Naive thymus-derived CD4-positive, alpha-beta T cell (primary cell): ENCODE measurements at places on chromosomes 2 and 18. TPM values are rescaled to one million over a fixed set of nuclear protein-coding genes. Genes with fewer than 3 reads are reported as not detected.

UGT1A3 gene
- not detected for total RNA-seq

GRCh38 chr2:230811508-230811907, 53.2 kb upstream of the ITM2C start:
- no peak for DNase-seq

DSG1 gene
- not detected for total RNA-seq

HOXD12 gene
- total RNA-seq: not detected

ELOA2 gene
- total RNA-seq: not detected

DNA sequence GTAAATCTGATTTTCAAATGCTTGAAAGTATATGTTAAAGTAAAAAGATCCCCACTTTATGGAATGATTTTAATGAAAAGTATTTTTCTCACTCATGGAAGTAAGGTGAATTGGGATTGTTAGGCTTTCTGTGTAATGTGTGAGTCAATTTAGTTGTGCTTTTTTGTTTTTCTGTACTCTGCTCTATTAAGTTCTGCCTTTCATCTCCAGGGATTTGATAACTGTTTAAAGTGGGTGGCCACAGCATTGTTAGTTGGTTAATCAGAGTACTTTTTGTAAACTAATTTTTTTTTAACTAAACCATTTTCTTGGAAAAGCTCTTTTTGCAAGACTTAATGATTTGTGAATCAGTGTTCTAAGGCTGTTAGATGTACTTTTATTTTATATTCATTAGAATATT, 76.8 kb downstream of the ABI2 start:
- DNase-seq: no peak

DNA sequence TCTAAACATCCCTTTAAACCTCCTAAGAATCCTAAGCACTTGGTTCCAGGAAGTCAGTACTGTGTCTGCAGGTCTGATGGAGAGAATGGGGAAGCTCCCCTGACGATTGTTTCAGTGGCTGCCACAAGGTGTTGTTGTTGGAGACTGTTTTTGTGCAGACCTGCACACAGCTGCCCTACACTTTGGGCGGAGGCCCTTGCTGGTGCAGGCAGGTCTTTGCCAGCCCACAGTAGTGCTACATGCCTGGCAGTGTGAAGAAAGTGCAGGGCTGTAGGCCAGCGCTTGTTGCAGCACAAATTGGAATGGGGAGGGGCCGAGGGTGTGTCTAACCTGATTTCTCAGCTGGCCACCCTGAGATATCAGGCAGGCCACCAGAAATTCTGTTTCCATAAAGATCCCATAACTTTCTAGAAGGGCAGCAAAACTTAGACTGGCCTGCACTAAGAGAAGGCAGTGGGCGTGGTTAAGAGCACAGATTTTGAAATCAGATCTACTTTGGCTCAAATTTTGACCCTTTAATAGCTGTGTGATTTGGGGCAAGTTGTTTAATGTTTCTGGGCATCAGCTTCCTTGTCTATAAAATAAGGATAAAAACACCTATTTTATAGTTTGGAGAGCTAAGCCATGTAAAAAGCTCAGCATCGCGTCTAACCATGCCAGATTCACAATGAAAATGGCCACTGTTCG, 83.7 kb upstream of the SLC1A4 start:
- DNase-seq: no peak

DNA sequence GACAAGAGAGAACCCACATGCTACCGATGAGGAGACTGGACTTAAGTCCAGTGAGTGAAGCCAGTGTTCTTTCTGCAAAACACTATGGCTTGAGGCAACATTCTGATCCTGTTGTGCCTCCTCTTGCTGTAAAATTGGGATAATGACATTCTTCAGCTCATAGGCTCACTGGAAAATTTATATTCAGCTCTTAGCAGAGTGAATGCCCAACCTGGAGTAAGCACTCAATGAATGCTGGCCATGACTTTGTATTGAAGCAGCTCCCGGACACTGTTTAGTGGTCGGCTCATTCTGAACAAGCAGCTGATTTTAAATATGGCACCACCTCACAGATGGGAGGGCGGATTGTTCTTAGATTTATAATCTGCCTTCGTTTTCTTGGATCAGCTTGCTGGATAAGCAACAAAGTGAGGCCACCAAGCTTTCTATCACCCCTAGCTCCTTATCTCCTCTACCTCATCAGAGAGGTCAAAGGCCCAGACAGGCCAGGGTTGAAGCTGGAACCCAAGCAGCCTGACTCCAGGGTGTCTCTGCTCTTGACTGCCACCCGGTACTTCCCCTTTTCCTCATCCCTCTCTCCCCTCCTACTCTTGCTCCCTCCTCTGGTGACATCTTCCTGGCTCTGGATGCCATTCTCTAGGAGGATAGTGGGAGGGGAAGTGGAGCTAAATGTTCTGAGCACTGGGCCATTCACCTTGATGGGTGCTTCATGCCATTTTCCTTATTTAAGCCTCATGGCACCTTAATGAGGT, 11.5 kb downstream of the SLC9A4 start:
- no peak for DNase-seq

- DNase-seq: peak; percentile 68
Measured at GRCh38 chr18:48777026-48777743, 173.6 kb downstream of the SMAD7 start.

GRCh38 chr2:184847331-184847730, 249.0 kb downstream of the ZNF804A start:
- DNase-seq: no peak

DNA sequence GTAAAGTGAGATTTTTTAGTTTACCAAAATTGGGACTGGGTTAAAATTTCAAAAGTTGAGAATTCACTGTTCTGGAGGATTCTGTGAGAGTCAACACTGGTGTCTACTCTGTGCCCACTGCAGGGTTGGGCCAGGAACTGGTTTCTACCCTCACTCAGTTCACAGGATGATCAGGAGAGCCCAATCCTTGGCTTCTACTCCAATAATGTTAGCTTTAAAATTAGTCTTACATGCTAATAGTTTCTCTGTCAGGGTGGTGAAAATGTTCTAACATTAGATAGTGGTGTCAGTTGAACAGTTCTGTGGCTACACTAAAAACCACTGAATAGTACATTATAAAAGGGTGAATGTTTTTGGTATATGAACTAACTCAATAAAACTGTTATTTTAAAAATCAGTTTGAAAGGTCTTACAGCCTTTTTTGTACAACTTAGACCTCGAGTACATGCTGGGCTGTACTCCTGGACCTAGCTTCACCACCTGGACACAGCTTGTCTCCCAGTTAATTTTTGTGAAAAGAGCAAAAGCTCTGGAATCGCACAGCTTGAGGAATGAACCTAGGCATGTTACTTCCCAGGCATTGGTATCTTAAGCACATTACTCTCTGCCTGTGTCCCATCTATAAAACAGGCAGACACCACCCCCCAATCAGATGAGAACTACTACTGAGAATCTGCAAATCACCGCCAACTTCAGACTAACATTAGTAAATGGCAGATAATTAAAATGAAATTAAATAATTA, 44.4 kb downstream of the ACVR1 start:
- DNase-seq: no peak
